AG04449 (cell line): ENCODE measurements at places on chromosomes 1 and 21.

DNA sequence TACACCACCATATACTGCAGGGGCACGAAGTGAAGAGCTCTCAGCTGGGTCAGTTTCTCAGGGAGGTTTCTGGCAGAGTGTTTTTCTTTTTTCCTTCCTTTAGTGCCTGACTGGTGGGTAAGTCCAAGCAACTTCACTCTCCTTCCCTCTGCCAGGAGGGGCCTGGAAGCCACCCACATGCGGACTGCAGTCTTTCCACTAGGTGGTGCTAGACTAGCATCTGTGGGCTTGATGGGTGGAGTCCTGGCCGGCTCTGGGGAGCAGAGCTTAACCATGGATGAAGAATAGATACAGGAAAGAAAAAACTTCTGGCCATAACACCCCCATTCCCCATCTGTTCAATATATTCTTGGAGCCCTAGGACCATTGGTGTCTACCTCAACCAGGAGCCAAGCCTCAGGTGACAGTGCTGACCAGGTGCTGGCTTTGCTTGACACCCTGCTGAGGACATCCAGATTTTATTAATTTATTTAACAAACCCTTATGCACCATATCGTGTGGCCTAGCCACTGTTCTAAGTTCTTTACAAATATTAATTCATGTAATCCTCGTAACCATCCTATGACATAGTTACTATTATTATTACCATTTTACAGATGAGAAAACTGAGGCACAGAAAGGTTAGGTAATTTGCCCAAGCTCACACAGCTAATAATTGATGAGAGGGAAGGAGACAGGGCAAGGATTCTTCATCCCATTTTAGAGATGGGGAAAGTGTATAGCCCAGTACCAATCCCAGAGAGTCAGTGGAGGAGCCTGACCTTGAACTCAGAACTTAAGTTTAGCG, 126.7 kb upstream of the CSF3R start:
- DNase-seq: no peak

GRCh38 chr21:32381571-32381970, 11.2 kb downstream of the URB1 start:
- no peak for DNase-seq

DNA sequence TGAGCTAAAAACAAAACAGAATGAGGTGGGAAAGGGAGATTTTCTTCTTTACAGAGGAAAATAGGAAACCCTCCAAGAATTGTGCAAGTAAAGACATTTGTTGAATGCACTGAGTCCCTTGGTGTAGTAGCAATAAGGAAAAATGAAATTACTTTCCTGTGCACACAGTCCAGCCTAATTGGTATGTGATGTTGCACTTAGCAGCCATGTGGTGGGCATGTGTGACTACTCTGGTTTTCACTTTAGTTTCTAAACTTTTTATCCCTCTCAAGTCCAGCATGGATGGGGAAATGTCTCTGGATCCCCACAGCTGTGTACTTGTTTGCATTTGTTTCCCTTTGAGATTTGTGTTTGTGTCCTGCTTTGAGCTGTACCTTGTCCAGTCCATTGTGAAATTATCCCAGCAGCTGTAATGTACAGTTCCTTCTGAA, 7.1 kb upstream of the AGO3 start:
- DNase-seq: no peak

DNA sequence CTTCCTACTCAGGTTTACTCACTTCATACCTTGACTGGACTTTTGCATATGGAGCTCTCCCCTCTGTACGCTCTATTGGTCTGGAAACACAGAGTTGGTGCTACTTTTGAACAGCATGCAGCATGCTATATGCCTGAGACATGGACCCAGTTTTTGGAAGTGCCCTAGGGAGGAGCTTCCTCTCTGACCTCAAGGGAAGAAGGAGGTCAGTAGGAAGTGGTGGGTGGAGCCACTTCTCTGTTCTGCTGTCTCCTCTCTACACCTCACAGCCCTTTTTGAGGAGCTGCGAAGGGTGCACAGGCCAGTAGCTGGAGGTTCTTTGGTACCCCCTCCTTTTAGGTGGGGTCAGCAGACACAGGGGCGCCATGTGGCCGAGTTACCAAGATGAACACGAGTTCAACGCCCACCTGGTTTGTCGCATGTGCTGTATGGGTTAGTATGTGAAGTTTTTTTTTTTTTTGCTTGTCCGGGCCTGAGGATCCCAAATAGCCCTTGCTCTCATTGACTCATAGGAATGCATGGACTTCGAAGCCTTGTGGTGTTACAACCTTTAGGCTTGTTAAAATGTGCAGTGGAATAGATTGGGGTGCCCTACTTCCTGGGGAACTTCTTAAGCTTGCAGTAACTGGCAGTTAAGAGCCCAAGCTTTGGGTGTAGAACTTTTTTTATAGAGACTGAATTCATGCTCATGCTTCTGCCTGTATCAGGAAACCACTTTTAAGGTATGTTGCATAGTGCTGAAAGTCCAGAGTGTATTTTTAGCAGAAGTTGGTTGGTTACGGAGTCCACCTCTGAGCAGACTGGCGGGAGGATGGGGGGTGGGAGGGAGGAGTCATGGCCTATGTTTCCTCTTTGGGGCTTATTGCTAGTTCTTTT, 10.7 kb downstream of the MACF1 start:
- no peak for DNase-seq

DNA sequence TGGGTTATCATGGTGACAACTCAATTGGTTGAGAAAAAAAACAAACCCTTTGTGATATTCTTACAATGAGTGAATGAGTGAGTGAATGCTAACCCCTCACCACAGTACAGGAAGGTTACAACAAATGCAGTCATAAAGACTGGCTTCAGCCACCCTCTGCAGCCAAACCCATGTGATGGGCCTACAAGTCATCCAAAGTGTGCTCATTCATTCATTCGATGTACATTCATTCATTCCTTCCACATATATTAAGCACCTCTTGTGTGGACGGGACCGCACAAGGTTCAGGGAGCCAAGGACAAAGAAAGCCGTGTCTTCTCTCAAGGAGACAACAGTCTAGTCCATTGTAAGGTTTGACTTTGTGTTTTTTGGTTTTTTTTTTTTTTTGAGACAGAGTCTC, 49.4 kb downstream of the WDR4 start:
- DNase-seq: no peak

DNA sequence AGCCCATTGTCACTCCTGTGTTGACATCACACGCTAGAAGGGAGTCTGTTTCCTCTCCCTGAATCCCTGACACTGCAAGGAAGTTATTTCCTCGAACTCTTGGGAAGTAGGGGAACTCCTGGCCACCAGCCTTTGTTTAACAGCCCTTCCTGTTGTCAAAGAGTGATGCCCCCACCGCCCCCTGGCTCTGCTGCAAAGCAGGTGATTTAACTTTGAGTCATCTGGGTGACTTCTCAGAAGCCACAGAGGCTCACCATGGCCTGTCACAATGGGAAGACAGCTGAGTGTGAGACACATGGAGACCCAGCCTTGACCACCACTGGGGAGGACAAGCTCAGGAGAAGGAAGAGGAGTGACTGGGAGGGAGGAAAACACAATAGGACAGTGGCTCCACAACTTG, 182.8 kb downstream of the PSMG1 start:
- DNase-seq: no peak

GRCh38 chr1:232302376-232303221, 327.3 kb downstream of the SIPA1L2 start:
- no peak for DNase-seq

GRCh38 chr1:168114845-168115244, 21.9 kb downstream of the GPR161 start:
- DNase-seq: no peak

- DNase-seq: no peak
Observed at GRCh38 chr1:223394242-223394641, 1.0 kb downstream of the CCDC185 start.

GRCh38 chr1:224544346-224545110, 71.6 kb upstream of the CNIH3 start:
- DNase-seq: no peak

GRCh38 chr1:232440325-232441035, 189.5 kb downstream of the SIPA1L2 start:
- no peak for DNase-seq

DNA sequence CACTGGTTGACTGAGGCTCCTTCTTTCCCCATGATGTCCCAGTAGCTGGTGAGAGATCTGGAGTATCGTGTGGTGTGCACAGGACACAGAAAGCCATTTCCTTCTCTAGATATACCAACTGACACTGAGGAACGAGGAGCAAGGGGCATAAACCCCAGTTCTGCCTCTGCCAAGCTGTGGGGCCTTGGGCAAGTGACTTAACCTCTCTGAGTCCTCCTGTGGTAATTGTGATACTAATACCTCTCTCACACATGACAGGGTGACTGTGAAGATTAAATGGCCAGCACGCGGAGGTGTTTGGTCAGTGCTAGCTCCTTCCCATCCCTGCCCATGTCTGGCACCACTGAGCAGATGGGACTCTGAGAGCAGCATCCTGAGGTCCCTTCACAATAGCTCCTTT, 26.3 kb upstream of the TCEA3 start:
- no peak for DNase-seq

GRCh38 chr1:151157067-151157531, 650 bp downstream of the TNFAIP8L2 start:
- DNase-seq: no peak

DNA sequence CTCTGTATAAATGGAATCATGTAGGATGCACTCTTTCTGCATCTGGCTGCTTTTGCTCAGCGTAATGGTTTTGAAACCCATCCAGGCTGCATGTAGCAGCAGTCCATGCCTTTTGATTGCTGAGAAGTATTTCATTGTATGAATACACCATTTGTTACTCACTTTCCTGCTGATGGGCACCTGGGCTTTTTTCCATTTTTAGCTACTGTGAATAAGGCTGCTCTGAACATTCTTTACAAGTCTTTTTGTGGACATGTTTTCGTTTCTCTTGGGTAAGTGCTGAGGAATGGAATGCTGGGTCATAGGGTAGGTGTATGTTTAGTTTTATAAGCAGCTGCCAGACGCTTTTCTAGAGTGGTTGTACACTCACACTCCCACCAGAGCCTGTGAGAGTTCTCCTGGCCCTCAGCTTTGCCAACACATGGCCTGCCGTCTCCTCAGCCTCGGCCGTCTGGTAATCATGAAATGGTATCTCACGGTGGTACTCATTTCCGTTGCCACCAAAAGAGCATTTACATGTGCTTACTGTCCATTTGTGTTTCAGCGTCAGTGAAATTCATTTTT, 22.7 kb downstream of the SLX9 start:
- DNase-seq: peak; percentile 99

- DNase-seq: peak; percentile 17
Observed at GRCh38 chr1:25952841-25953401, 44.9 kb downstream of the PAFAH2 start.
